ENCODE measurements at places on chromosomes 7 and 10.

DNA sequence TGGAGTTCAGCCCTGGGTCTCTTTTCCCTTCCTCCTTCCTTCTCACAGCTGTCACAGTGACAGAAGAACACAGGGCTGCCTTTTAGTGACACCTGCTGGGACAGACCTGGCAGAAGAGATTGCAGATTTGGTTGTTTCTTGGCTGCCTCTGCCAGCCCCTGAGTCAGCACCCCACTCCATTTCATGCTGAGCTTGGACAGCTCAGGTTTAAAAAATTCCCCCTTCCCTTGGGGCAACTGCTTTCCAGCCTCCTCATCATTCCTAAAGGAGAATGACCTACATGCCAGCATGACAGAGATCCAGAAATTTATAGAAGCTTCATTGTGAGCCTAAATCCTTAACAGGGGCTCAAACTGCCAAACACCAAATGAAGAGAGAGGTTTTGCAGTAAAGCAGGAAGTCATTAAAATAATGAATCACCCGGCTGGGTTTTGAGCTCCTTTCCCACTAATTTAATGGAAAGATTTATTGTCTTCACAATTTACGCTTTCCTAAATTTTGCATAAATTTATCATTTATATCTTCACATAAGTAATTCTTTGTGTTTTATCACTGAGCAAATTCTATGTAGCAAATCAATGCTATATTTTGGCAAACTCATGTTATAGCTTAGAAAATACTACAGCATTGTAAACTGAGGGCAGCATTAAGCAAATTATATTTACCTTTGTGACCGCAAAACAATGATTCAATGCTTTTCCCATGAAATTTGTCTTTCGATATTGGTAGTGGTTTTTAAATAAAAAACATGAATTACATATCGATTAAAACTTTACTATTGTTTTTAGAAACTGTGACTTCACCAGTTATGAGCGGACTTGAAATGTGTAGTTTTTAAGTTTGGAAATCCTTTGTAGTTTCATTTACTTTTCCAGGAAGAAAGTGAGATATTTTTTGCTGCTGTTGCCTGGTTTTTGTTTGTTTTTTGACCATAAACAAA, 399.5 kb upstream of the ANKRD30A start:
- peak; percentile 55 for DNase-seq

DNA sequence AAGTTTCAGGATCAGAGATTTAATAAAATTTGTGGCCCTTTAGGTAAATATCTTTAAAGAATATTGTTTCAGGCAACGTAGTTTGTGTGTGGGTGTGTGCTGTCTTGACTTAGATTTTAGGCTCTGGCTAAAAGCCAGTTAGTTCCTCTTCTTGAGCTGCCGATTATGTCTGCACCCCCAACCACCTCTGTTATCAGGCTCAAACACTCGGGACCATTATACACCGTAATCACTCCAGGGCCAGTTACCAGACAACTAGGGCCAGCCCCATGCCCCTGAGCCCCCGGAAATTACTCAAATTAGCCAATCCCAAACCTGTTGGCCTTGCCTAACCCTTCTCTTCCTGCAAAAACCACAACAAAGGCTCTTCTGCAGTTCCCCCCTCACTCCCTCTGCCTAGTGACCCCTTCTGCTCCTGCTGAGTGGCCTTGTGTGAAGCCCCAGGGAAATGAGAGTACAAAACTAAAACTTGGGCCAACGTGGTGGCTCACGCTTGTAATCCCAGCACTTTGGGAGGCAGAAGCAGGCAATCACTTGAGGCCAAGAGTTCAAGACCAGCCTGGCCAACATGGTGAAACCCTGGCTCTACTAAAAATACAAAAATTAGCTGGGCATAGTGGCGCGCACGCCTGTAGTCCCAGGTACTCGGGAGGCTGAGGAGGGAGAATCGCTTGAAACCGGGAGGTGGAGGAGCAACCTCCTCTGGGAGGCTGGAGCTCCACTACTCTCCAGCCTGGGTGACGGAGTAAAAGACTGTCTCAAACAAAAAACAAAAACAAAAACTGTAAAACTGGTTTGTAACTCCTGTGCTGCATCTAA, 9.2 kb upstream of the HNRNPF start:
- no peak for DNase-seq

- DNase-seq: no peak
Measured at GRCh38 chr10:104690959-104691358, 49.9 kb downstream of the SORCS3 start.

- DNase-seq: no peak
Measured at GRCh38 chr10:106284802-106285587, 879.5 kb downstream of the SORCS1 start.
